GM18507 (cell line): ENCODE measurements at places on chromosomes 7 and 10.

DNA sequence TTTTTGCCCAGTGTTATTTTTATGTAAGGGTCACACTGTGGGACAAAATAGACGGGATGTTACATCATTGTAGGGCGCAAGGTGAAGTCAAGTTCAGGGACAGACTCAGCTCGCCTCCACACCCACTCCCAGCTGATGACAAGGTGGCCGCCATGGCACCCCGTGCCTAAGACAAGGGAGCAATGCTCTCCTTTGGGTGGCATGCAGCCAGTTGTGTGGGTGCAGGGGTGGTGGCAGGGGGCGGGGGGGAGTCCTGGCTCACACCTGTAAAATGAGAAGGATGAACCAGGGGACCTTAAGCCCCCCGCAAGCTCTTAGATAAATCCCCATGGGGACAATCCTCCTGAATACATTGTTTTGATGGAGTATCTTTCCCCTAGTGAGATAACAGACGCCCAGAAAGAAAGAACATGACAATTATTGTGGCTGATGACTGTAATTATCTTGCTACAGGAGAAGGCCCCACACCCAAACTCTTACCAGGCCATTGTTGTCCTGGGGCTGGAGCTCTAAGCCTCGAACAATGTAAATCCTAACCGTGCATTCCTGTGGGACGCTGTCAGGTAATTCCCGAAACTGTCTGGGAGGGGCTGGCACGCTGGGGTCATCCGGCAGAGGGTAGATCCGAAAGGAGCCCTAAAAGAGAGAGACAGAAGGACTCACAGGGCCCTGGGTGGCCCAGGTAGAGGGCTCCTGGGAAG is 148.7 kb downstream of the MYOF start:
- DNase-seq, result no peak

- no peak for DNase-seq
These were observed 315.1 kb downstream of the NEBL start for GRCh38 chr10:20582041-20582440.

- no peak for DNase-seq
These were observed 194.4 kb upstream of the IMMP2L start for GRCh38 chr7:111756687-111757178.

- DNase-seq, result no peak
These were observed 162.9 kb downstream of the ZNF33B start for GRCh38 chr10:42475168-42476098.

- no peak for DNase-seq
These were observed 556.3 kb downstream of the GRM8 start for GRCh38 chr7:126696256-126697038.

- no peak for DNase-seq
These were observed 739 bp downstream of the CASP7 start for GRCh38 chr10:113680190-113681111.

DNA sequence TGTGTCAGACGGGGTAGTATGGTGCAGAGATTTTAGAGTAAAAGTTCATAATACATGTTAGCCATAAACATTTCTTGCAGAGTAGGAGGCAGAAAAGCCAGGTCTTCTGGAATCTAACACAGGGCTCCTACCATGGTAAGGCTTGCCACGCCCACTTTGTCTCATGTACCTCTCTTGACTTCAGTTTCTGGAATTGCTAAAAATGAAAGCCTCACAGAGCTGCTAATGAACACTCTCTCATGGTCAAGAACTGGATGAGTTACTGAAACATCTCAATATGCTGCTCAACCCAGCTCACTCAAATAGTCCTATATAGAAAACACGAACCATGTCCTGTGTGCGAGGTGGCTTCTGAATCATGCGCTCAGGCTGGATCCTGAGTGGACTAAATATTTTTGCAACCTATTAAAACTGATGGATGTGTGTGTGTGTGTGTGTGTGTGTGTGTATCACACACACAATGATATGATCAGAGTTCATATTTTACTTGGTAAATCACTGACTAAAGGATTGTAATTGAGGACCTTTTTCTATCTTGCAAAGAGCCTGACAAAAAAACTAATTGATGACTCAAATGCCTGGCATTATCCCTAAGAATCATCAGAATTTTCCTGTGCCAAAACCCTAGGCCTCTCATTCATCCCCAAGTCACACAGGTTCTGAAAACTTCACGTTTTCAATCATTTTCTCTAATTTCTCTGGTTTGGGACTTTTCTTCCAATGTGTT is 1306.6 kb downstream of the XPNPEP1 start:
- no peak for DNase-seq

DNA sequence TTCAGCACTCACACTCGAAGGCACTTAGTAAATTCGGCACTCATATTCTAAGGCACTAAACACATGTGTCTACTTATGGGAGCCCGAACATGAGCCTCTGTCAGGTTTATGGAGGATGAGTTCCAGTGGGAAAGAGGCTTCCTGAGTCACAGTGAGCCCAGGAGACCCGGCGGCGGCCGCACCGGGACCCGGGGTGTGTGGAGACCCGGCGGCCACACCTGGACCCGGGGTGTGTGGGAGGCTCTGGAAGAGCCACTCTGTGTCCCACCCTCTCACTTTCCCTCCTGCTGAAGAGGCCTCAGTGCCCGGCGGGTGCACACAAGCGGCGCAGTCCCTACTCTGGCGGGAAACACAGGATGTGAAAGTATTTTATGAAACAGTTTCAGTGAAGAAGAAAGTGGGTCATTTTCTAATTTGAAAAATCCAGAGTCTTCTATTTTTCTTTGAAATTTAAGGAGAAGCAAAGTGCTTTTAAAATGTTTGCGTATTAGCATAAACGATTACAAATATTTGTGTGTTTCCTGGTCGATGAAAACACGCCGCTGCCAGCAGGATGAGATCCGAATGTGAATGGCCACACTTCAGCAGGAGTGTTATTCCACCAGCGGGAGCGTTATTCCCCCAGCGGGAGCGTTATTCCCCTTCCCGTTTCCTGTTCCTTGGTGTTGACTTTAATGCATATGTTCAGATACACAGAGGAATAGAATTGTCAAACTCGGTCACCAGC is 625.1 kb downstream of the DNAJB6 start:
- no peak for DNase-seq

- no peak for DNase-seq
These were observed 171.3 kb downstream of the MAGI2 start for GRCh38 chr7:79282070-79282694.

GRCh38 chr7:20906801-20907453 is 120.2 kb upstream of the SP8 start:
- no peak for DNase-seq

DNA sequence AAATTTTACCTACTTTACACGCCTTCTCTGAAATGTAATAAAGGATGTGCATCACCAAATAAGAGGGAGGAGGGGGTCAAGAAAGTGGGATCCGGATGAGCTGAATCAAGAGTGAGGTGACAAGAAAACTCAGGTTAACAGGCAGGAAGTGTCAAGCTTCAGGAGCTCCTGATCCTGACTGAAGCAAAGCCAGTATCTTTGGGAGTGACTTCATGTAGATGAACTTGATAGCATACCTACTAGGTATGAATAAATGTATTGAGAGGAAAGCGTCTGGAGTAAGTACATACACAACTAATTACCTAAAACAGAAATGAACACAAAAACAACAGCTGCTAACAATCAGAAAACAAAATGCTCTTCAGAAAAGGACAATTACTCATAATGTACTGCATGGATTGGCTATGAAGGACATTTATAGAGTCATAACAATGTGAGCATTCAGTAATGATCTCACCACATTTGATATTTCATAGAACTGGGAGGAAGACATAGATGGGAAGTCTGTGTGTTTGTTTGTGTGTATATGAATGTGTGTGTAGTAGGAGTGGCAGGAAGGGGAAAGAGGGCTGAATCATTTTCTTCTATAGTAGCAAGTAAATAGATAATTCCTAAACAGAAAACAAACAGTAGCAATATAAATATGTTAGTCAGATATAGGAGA is 29.4 kb downstream of the PRKG1 start:
- DNase-seq, result no peak

GRCh38 chr7:95669513-95669912 is 73.2 kb upstream of the PDK4 start:
- no peak for DNase-seq

DNA sequence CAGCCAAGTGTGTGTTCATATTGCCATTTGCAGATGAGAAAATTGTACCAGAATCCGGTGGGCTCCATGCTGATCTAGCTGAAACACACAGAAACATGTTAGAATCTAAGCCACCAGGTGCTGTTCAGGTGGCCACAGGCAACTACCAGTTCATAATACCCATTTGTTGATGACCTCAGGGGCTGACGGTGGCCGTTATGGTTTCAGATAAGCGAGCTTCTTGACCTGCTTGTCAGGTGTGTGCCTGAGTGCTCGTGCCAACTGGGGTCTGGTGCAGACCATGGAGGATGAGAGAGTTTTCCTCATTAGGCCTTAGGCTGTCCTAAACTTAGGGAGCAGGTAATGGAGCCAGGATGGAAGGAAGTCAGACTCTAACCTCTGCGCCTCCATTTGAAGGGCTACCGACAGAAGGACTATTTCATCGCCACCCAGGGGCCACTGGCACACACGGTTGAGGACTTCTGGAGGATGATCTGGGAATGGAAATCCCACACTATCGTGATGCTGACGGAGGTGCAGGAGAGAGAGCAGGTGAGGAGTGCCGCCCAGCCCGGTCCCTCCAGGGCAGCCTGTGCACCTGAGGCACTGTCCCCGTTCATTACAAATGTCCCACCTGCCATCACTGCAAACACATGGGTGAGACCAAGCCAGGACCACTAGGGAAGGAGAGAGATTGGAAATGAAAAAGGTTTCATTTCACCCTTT is 53.1 kb downstream of the MKI67 start:
- no peak for DNase-seq

- no peak for DNase-seq
These were observed 185.5 kb downstream of the SGMS1 start for GRCh38 chr10:50438049-50438936.

DNA sequence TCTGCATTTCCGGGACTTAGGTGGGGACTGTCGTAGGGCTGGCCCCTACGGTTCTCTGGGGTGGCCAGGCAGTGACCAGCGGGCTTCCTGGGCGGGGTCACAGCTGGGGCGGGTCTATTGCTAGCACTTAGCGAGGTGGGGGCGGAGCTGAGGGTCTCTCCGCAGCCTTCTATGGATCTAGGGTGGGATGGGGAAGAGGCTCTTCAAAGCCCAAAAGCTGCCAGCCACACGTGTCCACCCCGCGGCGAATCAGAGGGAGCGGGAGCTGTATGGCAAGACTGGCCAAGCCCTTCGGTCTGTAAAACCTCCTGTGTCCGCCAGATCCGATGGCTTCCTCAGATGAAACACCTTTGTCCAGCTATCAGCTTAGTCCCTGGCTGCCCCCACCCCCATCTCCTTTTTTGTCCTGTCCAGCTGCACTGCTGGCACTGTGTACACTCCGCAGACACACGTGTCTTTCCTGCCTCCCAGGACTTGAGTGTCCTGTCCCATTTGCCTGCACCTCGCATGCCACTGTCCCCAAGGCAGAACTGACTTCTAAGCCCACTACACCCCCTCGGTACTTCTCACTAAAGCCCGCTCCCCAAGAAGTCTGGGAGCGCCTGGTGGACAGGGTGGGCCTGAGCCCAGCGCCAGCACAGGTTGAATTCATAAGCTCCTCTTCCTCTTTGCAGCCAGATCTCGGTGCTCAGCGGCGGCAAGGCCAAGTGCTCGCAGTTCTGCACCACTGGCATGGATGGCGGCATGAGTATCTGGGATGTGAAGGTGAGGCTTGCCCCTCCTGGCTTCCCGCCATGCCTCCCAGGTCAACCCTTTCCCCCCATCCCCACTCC is 14.8 kb downstream of the PDAP1 start:
- no peak for DNase-seq

- no peak for DNase-seq
These were observed 236.0 kb upstream of the NRP1 start for GRCh38 chr10:33570495-33570894.

GRCh38 chr10:21170216-21170615 is 273.1 kb upstream of the NEBL start:
- no peak for DNase-seq

DNA sequence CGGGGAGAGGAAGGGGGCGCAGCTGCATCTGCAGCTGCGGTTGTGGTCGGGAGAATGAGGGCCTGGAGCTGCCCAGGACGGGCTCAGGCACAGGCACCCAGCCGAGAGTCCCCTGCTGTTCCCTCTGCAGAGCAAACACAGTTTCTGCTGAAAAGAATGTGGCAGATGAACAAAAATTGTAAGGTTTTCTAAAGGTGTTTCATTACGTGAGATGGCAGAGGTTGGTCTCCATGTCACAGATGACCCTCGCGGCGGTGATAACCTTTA is 456.2 kb downstream of the DNAJB6 start:
- DNase-seq, result no peak

DNA sequence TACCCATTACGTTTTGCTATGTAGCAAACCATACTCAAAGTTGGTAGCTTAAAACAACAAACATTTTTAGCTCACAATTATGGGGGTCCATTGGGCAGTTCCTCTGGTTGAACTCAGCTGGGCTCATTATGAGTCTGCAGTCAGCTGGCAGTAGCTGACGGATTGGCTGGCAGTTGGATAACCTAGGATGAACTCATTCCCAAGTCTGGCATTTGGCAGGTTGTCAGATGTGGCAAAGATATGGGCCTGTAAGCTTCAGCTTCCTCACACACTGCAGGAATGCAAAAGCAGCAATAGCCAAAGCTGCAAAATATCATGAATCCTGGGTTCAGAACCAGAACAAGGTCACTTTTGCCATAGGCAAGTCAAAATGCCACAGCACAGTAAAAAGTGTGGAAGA is 412.2 kb upstream of the SORCS1 start:
- DNase-seq, result no peak

DNA sequence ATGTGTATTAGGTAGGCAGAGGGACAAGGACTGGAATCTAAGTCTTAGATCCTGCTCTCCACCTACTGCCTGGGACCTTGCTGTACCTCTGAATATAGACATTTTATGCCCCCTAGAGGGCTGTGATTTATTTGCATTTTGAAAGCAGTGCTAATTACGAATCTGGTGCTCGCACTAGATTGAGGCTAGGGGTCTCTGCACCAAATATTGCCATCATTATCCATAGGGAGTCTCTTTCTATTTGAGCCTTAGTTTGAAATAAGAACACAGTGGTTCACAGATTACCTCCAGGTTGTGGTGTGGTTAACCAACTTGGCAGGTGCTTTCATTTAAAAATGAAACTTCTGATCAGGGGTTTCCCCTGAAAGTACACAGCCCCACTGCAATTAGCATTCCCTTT is 41.8 kb downstream of the CNNM1 start:
- no peak for DNase-seq
